Activated CD4-positive, CD25-positive, alpha-beta regulatory T cell (primary cell): ENCODE measurements at places on chromosomes 2 and 18.
A peak's percentile ranks its signal among the peaks of the same experiment; 100 is the strongest.

- no peak for DNase-seq
Measured at GRCh38 chr2:174121612-174122011, 126.7 kb downstream of the OLA1 start.

DNA sequence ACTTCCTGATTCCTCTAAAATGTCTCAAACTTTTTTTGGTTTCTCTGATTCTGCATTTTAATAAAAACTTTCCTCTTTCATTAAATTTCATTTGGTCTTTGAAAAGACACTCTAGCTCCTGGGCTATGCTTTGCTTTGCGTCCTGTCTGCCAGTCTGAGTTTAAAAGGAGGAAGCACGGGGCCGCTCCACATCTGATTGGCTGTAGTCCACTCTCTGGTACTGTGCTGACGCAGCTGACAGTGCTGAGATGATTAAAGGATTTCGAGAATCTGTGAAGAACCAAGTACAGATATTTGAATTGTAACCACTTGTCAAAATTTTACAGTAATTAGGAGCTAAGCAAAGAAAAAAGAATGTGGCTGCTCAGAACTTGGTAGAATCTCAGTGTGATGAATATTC is 199.6 kb upstream of the HNMT start:
- DNase-seq = no peak

DNA sequence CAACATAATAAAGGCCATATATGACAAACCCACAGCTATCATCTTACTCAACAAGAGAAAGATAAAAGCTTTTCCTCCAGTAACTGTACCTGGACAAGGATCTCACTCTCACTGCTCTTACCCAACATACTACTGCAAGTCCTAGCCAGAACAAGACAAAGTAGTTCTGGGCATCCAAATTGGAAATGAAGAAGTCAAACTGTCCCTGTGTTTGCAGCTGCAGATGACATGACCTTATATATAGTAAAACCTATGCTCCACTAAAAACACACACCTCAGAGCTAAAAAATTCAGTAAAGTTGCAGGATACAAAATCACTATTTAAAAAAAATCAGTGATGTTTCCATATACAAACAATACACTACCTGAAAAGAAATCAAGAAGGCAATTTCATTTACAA is 32.2 kb downstream of the USP34 start:
- DNase-seq = no peak

- DNase-seq = no peak
Measured at GRCh38 chr2:139685090-139685983, 905.1 kb upstream of the NXPH2 start.

DNA sequence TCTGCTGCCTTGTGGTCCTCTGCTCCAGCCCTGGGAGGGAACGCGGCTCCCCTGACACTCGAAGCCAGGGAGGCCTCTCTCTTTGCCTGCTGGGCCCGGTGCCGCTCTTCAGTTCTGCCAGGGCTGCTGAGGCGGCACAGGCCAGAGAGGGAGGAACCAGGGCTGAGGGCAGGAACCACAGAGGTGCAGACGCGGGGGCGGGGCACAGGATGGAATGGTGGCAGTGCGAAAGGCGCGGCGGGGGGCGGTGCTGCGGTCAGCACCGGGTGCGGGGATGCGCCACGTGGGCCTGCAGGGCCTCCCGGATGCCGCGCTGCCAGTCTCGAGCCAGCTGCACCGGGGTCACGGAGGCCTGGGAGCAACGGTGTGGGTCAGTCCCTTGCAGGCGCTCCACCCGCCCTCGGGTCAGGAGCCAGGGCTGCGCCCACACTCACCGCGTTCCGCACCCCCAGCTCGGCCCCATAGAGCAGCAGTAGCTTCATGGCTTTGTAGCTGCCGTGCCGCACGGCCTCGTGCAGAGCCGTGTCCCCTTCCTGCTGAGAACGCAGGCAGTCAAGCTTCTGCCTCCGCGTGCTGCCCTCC is 4.4 kb downstream of the ANKRD23 start:
- DNase-seq = peak; percentile 37

- DNase-seq = no peak
Measured at GRCh38 chr18:35343488-35343935, 708 bp downstream of the ZNF24 start.

DNA sequence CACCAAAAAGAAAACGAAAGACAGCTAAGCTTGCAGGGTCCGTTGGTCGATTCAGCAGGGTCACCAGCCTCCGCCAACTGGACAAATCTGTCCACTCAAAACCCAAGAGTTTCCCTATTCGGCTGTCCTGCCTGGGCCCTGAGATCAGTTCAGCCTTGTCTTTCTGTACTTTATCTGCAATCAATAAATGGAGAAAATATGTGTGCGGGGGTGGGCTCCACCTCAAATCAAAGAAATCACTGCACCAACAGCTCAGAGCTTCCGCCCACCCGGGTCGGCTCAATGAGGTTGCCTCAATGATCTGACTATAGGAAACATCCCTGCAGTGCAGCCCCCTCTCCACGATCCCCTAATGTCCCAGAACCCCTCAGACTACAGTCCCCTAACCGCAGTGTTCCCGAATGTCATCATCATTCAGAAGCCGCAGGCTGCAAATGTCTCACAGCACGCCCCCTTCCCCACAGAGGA is 447 bp downstream of the GGCX start:
- no peak for DNase-seq

DNA sequence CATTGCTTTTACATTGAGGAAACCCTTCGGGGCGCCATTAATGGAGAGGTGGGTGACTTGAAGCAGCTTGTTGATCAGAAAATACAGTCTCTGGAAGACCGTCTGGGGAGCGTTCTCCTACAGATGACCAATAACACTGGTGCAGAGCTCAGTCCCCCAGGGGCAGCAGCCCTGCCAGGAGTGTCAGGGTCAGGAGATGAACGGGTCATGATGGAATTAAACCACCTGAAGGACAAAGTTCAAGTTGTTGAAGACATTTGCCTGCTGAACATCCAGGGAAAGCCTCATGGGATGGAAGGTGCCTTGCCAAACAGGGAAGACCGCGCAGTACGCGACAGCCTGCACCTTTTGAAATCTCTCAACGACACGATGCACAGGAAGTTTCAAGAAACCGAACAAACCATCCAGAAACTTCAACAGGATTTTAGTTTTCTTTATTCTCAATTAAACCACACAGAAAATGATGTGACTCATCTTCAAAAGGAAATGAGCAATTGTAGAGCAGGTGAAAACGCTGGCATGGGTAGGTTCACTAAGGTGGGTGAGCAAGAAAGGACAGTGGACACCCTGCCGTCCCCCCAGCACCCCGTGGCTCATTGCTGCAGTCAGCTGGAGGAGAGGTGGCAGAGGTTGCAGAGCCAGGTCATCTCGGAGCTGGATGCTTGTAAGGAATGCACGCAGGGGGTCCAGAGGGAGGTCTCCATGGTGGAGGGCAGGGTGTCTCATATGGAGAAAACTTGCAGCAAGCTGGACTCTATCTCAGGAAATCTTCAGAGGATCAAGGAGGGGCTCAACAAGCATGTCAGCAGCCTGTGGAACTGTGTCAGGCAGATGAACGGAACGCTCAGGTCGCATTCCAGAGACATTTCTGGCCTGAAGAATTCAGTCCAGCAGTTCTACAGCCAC is 45.0 kb downstream of the EMILIN2 start:
- DNase-seq = no peak

GRCh38 chr2:98280376-98281102 is 65.7 kb upstream of the CNGA3 start:
- DNase-seq = no peak

- DNase-seq = no peak
Measured at GRCh38 chr2:229129738-229130371, 141.2 kb downstream of the PID1 start.

DNA sequence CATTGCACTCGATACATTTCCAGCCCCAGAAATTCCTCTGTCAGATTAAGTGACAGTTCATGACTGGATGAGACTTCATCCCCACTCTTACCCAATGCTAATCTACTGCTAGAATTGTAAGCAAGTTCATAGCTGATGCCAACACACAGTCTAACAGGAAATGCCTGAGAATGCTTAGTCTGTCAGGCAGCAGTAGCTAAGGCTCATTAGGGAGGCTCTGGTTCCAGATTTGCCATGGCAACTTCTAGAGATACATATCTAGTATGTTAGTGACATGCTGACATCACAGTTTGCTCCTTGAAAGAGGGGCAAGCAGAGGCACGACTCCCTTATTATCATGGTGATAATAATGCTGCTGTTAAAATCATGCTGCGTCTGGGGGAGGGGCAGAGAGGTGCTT is 198.4 kb downstream of the RBM43 start:
- no peak for DNase-seq
